ENCODE measurements at places on chromosomes 12 and 14.

DNA sequence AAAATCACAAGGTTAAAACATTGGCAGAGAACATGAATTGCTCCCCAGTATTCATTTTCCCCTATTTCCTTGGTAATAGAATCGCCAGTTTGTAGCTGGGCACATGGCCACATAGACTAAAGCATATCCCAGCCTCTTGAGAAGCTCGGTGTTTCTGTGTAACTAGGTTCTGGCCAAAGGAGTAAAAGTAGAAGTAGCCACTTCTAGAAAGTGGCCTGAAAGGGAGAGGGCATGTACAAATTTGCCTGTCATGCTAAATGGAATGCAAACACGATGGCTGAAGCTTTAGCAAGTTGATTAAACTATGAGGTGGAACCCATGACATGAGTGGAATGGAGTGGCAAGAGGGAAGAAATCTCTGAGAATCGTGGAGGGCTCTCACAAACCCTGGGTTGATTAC, 173.7 kb upstream of the EGLN3 start:
- DNase-seq: no peak

DNA sequence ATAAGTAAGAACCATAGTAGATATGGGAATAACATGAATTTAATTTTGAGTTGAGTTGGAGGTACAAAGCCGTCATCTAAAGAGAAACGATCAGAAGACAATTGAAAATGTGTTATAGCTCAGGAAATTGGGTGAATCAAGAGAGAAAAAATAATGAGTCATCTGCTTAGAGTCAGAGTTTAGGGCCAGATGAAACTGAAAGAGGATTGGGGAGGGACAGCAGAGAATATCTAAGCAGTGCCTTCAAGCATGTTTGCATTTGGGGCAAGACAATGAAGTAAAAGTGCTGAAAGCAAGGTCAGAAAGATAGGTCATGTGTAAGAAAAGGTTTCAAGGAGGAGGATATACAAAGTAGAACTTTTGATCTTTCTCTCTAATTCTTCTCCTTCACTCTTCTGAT, 49.4 kb downstream of the SLC15A5 start:
- no peak for DNase-seq

DNA sequence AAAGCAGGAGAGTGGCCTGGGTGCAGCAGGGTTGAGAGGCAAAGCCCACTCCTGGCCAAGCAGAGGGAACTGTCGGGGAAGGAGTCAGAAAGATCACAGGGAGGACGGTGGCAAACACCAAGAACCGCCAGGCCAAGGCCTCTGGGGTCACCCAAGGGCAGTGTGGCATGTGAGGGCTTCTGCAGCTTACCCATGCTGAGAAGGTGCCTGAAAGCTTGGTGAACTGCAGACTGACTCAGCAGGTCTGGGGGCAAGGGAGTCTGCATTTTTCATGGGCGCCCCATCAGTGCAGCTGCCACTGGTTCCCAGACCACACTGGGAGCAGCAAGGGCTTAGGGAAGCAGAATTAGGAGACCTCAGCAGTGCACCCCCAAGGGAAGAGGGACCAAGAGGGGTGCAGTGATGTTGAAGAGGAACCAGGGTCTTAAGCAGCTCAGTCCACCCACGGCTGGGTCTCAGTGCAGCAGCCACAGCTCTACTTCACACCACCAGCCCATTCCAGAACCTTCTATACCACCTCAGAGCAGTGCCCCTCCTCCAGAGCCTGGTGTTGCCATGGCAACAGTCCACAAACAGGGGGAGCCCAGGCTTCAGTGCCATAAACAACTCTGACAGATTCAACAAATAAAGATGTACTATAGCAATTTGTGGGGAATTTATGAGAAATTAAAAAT, 59.4 kb downstream of the ITPK1 start:
- DNase-seq: no peak

GRCh38 chr12:132838410-132839080, 9.9 kb upstream of the GOLGA3 start:
- DNase-seq: no peak

DNA sequence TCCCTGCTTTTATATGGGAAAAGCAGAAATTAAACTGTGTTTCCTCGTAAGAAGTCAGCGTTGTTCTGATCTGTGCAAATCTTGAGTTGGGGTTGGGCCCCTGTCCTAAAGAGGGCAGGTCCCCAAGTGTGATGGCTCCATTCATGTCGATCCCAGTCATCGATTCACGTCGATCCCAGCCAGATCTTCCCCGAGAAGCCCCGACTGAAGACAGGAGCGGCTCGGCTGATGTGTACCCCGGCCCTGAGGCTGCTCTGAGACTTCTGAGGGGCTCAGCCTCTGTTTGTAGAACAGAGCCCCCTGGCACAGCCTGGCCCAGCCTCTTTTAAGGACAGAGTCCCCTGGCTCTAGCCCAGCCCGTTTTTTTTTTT, 9.3 kb downstream of the PGAM5 start:
- no peak for DNase-seq
